ENCODE measurements at places on chromosomes 12 and 14.
A peak's percentile ranks its signal among the peaks of the same experiment; 100 is the strongest.

DNA sequence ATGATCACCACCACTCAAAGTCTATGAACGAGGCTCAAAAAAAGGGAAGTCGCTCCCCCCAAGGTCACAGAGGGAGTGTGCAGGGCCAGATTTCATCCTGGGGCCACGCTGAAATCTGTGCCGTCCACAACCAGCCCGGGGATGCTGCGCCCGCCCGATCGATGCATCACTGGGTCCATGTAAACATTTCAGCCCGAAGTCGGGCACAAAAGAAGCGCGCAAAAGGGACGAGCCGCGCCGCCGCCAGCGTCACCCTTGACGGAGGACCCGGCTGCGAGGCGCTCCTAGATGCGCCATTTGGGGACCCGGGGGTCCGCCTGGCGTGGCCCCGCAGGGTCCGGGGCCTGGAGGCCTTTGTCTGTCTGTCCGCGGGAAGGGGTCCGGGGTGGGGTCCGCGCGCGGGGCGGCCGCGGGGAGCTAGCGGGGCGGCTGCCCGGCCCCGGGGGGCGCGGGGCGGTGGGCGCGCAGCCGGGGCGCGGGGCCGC is 503 bp downstream of the FBXO21 start:
- peak; percentile 63 for DNase-seq

- DNase-seq: no peak
Measured at GRCh38 chr14:21048638-21049037, 6.5 kb downstream of the RNASE7 start.

- DNase-seq: no peak
Measured at GRCh38 chr12:110934093-110934852, 13.9 kb upstream of the MYL2 start.

DNA sequence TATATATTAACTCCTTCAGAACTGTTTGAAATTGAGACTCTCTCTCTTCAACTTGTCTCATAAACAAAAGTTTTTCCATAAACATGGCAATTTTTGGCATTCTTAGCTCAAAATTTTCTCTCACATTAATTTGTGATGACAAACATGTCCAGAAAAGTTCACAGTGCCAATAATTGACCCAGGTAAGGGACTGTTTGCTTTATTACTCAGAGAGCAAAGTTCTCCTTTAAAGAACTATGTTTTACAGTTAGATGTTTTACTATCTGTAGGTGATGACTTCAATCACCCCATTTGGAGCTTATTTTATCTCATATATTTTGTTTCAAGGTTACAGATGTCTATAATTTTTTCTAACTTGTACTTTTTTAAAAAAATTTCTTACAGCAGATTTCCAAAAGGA is 855.6 kb downstream of the SLC16A7 start:
- DNase-seq: no peak

GRCh38 chr14:25394791-25395391 is 344.9 kb upstream of the STXBP6 start:
- no peak for DNase-seq

DNA sequence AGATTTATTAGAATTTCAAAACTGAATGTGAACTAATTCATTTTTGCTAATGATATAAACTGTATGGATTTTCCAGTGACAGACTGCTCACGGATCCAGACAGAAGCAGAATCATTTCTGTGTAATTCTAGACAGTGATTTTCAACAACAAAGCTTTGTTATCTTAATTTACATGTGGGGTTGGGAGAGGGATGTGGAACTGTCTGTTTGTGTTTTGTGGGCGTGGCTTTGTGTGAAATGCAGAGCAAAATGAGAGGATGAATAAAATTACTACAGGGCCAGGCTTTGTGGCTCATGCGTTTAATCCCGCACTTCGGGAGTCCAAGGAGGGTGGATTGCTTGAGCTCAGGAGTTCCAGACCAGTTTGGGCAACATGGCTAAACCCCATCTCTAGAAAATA is 834.7 kb downstream of the GALC start:
- no peak for DNase-seq

GRCh38 chr12:57632073-57632957 is 686 bp downstream of the B4GALNT1 start:
- peak; percentile 69 for DNase-seq

Data from NCI-H146 (cell line).